ENCODE measurements at places on chromosomes 3 and 15.
A peak's percentile ranks its signal among the peaks of the same experiment; 100 is the strongest.

DNA sequence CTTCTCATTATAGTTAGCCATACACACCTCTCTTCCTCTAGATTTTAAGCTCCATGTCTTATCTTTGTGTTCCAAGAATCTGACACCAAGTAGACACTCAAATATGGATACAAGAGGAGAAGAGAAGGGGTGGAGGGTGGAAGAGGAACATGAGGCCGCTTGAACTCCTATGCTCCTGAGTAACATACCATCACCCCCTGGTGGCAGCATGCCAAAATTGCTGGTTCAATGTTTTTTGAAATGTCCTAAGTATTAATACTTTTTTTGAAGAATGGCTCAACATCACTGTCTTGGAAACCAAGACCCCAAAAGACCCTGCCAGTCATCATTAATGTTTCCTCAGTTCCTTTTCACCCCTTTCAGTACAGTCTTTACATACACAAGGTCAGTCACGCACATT is 71.8 kb upstream of the HACD2 start:
- DNase-seq: no peak

- DNase-seq: no peak
These were observed 90.0 kb upstream of the ANKRD34C start for GRCh38 chr15:79192462-79193036.

- peak; percentile 47 for DNase-seq
These were observed 87.3 kb upstream of the C15orf61 start for GRCh38 chr15:67433495-67434099.

- DNase-seq: no peak
These were observed 181.7 kb downstream of the BBX start for GRCh38 chr3:107704477-107704876.

DNA sequence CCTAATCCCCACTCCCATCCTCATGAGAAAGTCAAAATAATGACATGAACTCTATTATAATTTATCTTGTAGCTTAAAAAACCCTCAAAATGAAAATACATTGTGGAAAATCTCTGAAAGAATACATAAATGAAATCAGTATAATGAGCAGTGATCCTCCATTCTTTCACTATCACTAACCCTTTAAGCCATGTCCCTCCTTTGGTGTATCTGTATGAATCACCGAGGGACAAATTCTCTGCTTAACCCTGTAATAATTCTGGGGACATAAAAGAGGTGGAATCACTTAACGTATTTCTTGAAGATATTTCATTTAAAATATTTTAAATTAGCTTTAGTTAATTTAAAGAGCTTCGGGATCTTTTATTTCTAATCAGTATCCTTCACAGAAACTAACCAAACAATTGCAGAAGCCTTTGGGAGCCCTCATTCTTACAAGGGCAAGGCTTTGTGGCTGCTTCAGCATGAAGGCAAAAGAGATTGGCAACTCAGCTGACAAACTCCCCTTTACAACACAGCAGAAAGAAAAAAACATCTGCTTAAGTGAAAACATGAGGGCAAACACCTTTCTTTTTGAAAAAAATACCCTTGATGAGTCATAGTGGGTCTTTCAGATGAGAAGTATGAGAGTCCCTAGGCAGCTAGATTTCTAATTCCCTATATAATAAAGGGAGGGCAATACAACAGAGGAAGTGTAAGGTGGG is 44.0 kb upstream of the ALCAM start:
- DNase-seq: no peak

DNA sequence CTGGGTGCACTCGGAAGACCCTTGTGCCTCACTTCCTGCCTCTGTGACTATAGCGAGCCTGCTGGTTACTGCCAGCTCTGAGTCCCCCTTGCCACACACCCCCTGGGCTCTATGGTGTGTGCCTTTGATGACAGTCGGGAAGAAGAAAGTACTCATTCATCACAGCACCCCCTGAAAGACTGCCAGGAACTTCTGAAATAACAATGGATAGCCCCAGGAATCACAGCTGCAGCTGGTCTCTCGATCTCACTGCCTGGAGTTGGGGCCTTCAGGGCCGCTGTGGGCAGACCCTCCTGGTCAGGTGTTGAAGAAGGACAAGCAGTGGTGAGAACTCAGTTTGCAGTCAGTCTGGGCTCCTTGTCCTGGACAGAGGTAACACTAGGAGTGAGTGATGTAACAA is 9.8 kb upstream of the RPP14 start:
- no peak for DNase-seq

GRCh38 chr3:72317491-72317890 is 530.8 kb downstream of the SHQ1 start:
- no peak for DNase-seq

- no peak for DNase-seq
These were observed 41.2 kb downstream of the HERC1 start for GRCh38 chr15:63792584-63792983.

- no peak for DNase-seq
These were observed 441.2 kb downstream of the FHIT start for GRCh38 chr3:60809857-60810610.

- DNase-seq: peak; percentile 21
These were observed 29.9 kb downstream of the SPG11 start for GRCh38 chr15:44633603-44634002.

- no peak for DNase-seq
These were observed 26.5 kb upstream of the NEDD4 start for GRCh38 chr15:56019819-56020486.

DNA sequence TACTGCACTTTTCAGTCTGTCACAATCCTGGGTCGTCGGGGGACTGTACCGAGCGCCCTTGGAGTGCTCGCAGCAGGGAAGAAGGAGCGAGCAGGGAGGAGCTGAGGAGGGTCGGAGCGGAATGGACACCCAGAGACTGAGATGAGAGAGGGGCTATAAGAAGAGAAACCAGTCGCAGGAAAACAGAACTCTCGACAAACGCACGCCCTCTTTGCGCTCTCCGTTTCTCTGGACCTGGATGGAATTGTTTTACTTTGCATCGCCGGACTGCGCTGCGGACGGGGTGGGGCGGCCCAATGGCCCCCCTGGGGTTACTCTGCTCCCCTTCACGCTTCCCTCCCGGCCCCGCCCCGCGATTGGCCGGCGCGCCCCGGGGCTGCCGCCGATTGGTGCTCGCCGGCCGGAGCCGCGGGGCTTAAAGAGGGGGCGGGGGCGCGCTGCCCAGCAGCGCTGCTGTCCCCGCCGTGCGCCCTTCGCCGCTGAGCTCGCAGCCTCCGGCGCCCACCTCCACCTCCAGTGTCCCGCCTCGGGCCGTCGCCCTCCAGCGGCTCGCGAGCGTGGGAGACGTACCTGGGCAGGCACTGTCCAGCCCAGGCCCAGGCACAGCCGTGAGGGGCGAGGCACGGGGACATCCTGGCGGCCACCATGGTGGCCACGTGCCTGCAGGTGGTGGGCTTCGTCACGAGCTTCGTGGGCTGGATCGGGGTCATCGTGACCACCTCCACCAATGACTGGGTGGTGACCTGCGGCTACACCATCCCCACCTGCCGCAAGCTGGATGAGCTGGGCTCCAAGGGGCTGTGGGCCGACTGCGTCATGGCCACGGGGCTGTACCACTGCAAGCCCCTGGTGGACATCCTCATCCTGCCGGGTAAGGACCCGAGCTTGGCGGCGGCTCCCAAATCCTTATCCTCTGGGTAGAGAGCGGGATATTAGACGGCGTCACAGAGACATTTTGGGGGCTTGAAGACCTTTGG is at the start of gene CLDN11:
CLDN11 (plus strand) TSS at position 447 of the 977 bp plus-strand sequence; CDS start at position 646, 199 bp downstream.
- no peak for DNase-seq

GRCh38 chr3:122930063-122930997 is 97.2 kb downstream of the SEMA5B start:
- DNase-seq: no peak

DNA sequence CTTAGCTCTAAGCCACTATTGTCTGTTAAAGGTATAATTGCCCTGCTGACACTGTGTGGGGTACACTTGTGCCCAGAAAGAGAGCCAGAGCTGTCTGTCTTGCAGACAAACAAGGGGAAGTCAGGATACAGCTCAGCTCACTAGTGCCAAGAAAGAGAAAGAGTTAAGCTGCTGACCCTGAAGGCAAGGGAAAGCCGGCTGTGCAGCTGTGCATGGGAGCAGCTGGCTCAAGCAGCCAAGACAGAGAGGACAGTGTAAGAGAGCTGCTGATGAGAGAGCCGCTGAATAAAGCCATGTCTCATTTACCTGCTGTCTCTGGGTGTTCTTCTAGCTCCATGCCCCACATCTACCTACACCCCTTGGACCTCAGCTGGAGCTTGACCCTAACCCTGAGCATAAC is 428.1 kb upstream of the NAALADL2 start:
- DNase-seq: no peak

DNA sequence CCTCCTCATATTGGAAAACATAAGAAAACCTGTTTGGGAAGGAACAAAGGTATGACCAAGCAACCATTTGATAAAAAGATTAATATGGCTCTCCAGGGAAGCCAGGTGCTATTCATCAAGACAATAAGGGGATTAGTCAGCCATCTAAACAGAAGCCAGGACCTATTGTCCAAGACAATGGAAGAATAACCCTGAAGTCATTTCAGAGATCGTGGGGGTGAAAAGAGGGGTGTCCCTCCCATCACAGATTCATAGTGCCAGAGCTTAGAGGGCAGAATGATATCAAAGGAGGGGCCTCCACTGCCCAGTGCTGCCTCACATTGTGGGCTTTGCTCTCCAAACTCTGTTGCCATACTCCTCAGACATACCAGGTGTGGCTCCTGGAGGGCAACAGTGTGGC is 73.5 kb downstream of the DAPK2 start:
- no peak for DNase-seq

- DNase-seq: peak; percentile 56
These were observed 33.9 kb downstream of the PFN2 start for GRCh38 chr3:149936812-149937230.

GRCh38 chr3:72182206-72182605 is 397.3 kb upstream of the PROK2 start:
- no peak for DNase-seq

DNA sequence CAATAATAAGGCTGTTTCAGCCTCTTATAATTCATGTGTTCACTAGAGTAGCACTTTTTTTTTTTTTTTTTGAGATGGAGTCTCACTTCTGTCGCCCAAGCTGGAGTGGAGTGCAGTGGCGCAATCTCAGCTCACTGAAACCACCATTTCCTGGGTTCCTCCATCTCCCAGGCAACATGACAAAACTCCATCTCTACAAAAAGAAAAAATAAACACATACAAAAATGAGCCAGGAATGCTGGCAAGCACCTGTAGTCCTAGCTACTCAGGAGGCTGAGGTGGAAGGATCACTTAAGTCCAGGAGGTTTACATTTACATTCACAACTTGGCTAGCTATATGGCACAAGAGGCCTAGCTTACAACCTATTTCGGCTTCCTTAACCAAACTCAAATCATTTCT is 6.8 kb downstream of the USP4 start:
- peak; percentile 65 for DNase-seq

DNA sequence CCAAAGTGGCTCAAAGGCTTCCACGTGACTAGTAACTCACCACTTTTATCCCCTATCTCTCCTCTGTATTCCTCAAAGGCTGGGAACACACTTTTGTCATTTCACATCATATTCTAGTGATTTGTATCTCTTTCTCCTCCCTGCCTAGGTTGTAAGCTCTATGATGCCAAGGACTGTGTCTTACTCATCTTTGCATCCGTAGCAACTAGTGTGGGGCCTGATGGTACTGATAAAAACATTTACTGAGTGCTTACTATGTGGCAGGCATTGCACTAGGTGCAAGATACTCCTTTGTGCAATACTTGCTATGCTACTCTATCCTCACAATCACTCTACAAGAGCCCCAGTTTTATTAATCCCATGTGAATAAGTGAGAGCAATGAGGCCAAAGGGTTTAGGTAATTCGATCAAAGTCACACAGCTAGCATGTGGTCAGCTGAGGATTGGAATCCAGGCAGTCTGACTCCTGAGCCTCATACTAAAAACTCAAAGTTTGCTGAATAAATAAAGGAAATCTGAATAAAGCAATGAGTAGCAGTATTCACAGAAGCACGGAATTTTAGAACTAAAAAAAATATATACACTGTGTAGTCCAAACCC is 342.6 kb upstream of the ICE2 start:
- no peak for DNase-seq

DNA sequence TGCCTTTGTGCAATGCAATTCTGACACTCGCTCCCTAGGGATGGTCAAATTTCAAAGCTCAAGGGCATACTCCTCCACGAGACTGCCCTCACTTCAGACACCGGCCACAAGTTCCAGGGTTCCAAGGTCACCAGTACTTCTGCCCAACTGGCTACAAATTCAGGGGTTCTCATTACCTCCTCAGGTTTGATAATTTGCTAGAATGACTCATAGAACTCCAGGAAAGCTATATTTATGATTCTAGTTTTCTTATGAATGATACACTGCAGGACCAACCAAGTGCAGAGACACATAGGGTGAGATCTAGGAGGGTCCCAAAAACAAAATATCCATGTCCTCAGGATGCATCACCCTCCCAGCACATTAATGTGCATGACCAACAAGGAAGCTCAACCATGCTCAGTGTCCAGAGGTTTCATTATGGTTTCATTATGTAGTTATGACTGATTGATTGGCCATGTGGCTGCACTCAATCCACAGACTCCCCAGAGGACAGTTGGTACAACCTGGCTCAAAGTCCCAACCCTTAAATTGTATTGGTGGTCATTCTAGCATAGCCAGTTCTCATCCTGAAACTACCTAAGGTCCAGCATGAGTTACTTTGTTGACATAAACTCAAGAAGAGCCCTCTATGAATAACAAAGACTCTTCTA is 170.4 kb upstream of the LRRN1 start:
- no peak for DNase-seq

DNA sequence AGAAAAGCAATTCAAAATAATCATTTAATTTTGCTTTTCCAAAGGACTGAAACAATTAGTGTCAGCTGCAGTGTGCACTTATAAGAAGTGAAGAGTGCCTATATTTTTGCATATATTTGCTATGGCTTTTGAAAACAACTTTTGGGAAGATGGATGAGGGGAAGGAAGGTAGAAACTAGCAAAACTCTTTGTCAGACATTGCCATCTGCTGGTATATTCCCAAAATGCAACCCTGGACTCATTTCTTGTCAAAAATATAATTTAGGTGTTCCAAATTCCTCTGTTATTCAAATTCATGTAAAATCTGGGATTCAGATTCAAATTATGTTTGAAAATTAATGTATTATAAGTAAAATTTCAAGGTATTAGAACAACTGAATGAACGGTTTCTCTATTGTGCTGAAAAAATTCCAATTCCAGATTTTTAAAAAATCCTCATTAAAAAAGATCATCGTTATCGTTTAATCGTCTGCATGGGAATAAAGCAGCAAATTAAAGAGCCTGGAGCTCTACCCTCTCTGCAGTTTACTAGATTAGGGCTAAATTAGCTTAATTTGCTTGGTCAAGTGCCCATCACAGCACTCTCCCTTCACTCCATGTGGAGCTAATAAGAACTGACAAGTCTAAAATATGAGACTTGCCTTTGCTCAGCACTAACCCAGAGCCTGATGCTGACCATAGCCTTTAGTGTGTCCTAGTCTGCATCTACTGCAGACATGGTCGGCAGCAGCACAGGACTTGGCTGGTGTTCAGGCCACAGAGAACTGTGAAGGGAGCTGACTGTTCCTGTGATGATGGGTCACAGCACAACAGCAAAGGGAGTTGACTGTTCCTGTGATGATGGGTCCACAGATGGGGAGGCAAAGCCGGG is 67.9 kb upstream of the MITF start:
- DNase-seq: peak; percentile 43

Measured in AML-193 (cell line).